NCI-H1417 treated with DMSO at 0.1 percent for 48 hours (cell line): ENCODE measurements at places on chromosomes 6 and 20.

DNA sequence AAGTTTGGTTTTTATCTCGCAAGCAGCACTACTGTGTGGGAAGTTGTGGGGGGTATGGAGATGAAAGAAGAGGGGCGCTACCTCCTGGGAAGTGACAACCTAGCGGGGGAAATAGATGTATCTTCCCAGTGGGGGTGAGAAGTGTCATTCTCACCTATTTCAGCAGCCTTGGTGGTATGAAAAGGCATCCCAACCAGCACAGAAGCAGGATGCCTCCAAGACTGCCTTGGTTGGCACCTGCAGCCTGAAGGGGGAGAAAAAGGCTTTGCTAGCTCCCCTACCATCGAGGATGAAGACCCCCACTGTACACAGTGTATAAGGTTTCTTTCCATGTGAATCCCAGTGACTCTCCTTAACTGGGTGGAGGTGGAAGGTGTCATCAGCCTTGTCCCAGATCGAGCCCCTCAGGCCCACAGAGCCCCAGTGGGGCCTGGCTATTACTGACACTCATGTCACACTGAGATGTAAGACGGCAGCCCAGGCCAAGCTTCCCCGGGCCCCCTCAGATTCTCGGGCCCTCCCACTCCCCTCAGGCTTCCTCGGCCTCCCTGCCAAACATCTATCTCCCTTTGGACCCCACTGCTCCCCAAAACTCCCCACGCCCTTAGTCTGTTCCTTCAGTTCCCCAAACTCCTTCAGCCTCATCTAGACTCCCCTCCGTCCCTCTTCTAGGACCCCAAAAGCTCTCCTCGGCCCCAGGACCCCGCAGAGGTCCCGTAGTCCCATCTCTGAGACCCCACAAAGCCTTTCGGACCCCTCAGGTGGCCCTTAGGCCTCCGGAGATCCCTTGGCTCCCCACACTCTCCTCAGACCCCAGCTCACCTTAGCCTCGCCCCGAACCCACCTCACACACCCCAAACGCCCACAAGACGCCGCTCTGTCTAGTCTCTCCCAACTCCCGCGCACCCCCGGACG is 688 bp downstream of the COMMD7 start:
- no peak for DNase-seq

GRCh38 chr20:43202100-43202499 is 12.4 kb upstream of the PTPRT start:
- DNase-seq, result no peak

- no peak for DNase-seq
Measured at GRCh38 chr6:158219228-158219627, 51.1 kb downstream of the GTF2H5 start.

DNA sequence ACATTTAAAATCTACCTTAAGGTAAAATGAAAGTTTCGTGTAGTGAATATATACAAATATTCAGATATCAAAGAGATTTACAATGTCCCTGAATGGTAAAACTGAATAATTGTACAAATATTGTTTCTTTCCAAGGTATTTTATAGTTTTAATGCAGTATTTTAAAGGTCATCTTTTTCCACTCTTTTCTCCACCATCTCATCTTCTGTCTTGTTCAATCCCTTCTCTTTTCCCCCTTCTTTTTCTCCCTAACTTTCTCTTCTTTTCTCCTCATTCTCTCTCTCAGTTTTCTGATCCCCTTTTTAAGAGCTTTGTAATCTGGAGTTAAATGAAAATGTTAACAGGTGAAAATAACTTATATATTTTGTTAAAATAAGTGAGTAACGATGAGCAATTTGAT is 126.9 kb downstream of the ADGRB3 start:
- no peak for DNase-seq

- no peak for DNase-seq
Measured at GRCh38 chr6:158610319-158610968, 34.1 kb downstream of the DYNLT1 start.
